ENCODE measurements at places on chromosomes 3 and 15. TPM values are rescaled to one million over a fixed set of nuclear protein-coding genes. Genes with fewer than 3 reads are reported as not detected.

DNA sequence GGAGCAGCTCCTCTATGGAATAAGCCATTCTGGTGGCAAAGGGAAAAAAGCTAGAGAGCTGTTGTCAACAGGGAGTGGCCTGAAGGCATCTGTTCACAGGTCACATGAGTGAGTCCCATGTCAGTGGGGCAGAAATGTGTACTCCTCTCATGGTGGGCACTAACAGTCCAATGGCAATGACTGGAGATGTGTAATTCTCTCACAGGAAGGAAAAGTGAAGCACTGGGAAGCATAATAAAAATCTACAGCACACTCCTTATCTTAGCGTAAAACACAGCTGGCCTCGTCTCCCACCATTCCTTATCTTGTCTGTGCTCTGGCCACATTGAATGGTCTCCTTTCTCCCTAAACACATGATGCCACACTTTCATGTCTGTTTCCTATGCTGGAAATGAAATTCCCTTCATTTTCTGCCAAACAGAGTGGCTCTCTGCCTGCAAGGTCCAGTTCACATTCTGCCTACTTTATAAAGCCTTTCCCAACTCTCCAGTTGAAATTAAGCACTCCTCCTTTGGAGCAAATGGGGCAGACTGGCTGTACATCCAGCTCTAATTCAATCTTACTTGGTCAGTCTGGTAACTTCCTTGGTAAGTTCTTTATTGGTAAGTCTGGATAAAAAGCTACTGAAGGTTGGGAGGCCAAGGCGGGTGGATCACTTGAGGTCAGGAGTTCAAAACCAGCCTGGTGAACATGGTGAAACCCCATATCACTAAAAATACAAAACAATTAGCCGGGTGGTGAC lies 139.8 kb downstream of the RPL22L1 start:
- no peak overlapping the region for H3K27ac ChIP-seq
- H3K27me3 ChIP-seq: peaks cover 19% of the 10 kb centered on the region
- H3K4me3 ChIP-seq: no peak overlapping the region

CHDH gene
- total RNA-seq: 0.25 TPM

DNA sequence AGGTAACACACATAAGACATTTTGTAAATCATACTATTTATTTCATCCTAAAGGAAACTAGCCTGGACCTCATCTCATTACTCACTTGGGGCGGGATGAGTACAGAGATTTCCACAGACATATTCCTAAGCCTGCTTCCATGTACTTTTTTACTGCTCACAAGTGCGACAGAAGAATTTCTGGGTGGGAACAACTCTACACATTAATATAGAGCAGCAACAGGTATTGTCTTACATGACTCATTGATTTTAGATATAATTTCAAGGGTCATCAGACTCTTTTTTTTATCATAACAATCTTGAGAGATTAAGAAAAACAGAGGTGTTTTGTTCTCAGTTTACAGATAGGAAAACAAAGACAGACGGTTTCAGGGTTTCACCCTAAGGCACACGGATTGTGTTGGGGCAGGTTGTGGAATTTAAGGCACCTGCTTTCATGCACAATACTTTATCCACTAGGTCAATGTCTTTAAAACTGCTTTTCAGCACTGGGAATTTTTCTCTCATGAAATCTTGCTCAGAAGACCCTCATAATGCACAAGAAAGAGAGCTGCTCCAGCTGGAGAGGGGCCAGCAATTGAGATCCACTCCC lies 186.7 kb upstream of the CDIN1 start:
- H3K27me3 ChIP-seq: no peaks in the 10 kb centered on the region
- H3K4me1 ChIP-seq: no peaks in the 10 kb centered on the region
- H3K27ac ChIP-seq: no peak overlapping the region
- DNase-seq: no peak
- no peaks in the 10 kb centered on the region for H3K36me3 ChIP-seq

DNA sequence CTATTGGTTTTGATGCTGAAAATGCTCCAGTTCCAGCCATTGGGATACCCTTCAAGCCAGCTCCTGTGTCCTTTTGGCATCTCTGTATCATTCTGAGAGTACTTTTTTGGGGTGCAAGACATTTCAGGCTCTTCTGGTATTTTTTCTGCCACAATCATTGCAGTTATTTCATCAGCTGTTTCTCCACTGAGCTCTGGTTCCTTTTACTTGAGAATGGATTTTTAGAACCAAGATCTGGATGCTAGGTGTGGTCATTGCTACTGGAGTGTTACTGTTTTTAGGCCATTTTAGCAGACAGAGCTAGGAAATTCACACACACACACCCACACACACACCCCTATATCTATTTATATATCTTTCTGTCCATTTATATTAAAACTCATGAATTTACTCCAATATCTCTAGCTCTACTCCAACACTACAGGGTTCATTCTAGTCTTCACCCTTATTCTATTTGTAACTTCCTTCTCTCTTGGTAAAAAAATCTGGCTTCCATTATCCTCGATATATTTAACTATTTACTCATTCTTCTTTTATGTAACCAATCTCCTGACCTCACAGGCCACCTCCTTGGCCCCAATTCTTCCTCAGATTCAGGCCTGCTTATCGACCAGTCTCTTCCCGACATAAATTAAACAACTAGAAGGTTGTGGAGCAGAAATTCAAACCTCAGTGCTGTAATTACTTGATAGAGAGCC lies 17.0 kb downstream of the SLC35G2 start:
- H3K36me3 ChIP-seq: no peaks in the 10 kb centered on the region
- peaks cover 5% of the 10 kb centered on the region for H3K4me1 ChIP-seq
- H3K27ac ChIP-seq: no peak overlapping the region
- H3K4me3 ChIP-seq: no peak overlapping the region
